NAMALWA (cell line): ENCODE measurements at places on chromosomes 3 and 15.
A peak's percentile ranks its signal among the peaks of the same experiment; 100 is the strongest.

DNA sequence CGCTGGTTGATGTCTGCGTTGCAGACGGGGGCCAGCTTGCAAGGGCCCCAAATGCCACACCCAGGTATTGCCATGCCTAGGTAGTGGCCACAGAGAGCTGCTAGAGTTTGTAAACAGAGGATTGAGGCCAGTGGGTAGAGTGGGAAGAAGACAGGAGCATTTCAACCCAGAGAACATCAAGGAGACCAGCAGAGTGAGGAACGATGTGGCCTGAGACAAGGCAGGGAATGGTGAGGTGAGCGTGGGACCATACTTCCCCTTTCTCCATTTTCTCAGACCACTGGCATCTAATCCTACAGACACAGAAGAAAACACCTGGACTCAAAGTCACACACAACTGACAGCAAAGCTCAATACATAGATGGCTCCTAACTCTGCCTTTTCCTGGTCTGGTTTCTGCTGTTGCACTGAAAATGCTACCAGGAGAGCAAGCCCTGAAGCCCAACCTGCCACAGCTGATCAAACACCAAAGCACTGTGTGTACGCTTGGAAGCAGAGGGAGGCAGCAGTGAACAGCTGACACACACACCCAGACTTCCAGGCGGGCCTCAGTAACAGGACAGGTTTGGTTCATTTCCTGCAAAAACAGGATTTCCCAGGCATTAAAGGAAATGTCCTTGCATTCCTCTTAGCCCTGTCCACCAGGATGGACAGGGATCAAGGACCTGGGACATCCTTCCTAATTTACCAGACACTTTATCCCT lies 1.6 kb downstream of the FAM174B start:
- DNase-seq = no peak

- peak; percentile 23 for DNase-seq
Measured at GRCh38 chr3:10395196-10395595, 74.3 kb upstream of the SEC13 start.

DNA sequence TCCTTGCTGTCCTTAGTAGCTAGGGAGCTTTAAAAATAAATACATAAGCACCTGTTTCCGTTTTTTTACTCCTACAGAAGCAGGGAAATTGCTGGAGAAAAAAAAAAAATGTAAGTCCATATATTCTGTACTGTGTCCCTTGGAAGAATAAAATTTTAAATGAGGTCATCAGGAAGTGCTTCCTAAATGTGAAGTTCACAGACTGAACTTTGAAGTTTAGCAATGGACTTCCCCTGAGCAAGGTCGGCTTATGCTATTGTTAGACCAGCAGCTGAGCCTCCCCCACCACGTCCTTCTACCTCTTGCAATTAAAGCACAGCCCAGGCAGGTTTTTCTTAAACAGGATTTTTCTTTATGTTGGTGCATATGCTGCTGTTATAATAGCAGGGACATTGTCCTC lies 26.3 kb downstream of the LIPC start:
- DNase-seq = no peak

- no peak for DNase-seq
Measured at GRCh38 chr15:57149196-57149595, 227.1 kb upstream of the CGNL1 start.

DNA sequence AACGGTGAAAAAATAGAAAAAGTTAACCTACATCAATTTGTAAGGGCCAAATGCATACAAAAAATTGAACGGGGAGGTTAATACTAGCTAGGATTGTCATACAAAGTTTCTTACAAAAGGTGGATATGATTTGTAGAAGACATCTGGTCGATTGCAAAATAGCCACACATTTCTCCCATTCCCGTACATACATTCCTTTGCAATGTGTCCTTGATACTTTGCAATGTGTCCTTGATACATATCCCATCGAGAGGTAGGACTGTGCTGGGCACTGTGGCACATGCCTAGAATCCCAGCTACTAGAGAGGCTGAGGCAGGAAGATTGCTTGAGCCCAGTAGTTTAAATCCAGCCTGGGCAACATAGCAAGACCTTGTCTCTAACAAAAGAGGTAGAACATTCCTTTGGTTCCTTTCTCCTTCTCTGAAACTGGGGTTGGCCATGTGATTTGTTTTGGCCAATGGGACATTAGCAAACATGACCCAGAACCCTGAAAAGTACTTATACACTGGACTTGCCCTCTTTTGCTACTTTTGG lies 9.5 kb downstream of the TTBK2 start:
- DNase-seq = no peak

GRCh38 chr15:84982301-84982920 lies 755 bp downstream of the PDE8A start:
- DNase-seq = peak; percentile 51

- DNase-seq = no peak
Measured at GRCh38 chr15:100570735-100571313, 31.2 kb downstream of the LINS1 start.

GRCh38 chr3:82978368-82978767 lies 1216.9 kb upstream of the GBE1 start:
- no peak for DNase-seq

GRCh38 chr3:38260474-38260873 lies 5.1 kb upstream of the SLC22A13 start:
- no peak for DNase-seq

GRCh38 chr3:72086042-72086742 lies 301.2 kb upstream of the PROK2 start:
- DNase-seq = peak; percentile 25

GRCh38 chr3:131480116-131480515 lies 22.7 kb downstream of the MRPL3 start:
- no peak for DNase-seq

DNA sequence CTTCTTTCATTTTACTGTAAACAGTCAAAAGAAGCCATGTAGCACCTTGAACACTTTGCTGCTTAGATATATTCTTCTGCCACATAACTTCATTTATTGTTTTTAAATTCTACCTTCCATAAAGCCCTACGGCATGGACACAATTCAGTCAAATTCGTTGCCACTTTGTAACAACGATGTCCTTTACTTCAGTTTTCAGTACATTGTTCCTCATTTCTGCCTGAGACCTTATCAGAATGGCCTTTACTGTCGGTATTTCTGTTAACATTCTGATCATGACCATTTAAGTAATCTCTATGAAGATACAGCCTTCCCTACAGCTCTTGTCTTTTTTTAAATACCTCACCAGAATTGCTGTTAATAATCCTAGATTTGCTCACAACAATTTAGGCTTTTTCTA lies 466.9 kb downstream of the NAALADL2 start:
- DNase-seq = no peak

DNA sequence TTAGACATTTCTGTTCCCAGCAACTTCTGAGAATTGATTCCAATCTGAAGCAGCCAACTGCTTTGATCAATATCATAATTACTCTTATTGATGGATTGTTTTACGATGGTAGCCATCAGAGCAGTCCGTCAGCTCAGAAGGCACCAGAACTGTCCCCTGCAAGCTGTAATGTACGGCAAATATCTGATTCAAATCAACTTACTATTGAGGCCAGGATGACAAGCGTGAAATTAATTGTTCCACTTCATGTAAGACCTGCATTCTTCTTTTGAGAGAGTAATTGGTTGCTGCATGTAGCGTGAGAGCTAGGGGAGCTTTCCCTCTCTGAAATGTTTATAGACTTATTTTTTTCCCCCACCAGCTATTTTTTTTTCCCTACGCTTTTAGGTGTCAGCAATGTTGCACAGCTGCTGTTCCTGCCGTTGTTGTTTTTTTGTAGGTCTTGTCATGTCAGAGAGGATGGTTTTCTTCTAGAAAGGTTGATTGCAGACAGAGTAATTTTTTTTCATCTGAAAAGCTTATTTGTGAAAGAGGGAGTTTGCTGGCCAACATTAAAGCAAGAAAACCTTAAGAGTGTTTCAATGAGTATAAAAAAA lies 134.9 kb downstream of the CACNA2D3 start:
- no peak for DNase-seq

DNA sequence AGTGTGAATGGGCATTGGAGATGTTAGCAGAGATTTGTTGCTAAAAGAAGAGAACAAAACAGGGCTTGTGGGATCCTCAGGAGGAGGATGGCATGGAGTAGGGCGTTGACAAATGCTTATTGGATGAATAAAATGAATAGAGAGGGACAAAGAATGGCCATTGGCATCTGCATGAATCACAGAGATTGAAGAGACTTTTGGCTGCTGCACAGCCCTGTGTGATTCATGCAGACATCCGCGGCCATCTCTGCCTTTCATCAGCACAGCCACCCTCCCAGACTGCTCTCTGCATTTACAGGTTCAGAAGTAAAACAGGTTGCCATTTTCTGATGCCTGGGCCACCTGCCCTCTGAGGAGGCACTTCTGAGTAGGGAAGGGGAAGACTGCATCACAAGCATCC lies 397.9 kb downstream of the EPHB1 start:
- no peak for DNase-seq

DNA sequence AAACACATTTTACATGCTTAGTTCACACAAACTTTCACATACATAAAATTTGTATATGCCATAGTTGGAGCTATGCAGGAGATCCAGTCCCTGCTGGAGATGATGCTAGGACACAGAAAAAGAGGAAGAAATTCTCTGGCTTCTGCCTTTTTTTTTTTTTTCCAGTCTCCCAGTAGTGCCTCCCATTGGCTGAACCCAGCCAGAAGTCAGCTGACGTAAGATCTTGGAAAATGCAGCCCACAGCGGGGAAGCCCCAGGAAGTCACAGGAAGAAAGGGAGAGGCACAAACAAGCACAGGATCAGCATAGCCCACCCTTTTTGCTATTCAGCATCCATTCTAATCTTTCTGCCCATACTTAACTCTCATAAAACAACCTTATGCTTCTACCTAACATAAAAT lies 38.5 kb downstream of the SCN11A start:
- DNase-seq = no peak

GRCh38 chr15:75214293-75215096 lies 12.8 kb downstream of the C15orf39 start:
- no peak for DNase-seq

- DNase-seq = no peak
Measured at GRCh38 chr3:40137591-40138295, 171.8 kb upstream of the EIF1B start.

- DNase-seq = no peak
Measured at GRCh38 chr15:78914027-78914764, 30.6 kb downstream of the CTSH start.

- no peak for DNase-seq
Measured at GRCh38 chr3:39542588-39542988, 75.1 kb downstream of the MOBP start.

- DNase-seq = no peak
Measured at GRCh38 chr3:183687705-183688104, 9.9 kb upstream of the YEATS2 start.

DNA sequence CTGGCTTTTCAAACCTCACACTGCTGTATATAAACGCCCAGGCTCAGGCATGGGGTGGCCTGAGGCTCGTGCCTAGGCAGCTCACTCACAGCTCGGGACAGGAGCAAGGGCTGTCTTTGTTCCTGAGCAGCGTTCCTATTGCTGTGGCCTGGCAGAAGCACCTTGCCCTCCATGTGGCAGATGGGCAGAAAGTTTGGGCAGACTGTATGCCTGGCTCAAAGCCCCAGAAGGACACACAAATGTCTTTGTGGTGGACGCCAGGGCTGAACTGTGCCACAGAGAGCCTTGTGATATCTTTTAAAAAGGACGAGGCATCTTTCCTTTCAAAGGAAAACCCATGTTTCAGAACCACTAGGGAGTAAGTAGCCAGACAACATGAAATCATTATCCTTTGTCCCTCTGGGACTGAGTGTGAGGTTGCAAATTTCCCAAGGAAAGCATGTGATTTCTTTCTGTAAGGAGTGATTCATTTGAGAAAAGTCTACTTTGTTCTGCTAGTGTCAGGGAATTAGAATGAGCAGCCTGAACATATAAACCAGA lies 29.3 kb upstream of the UBE2E1 start:
- DNase-seq = no peak
